Placental pericyte (primary cell): ENCODE measurements at places on chromosomes 2 and 18. TPM values are rescaled to one million over a fixed set of nuclear protein-coding genes. Genes with fewer than 3 reads are reported as not detected.

The GNLY gene
- total RNA-seq, result not detected in 2 replicates

The AKAIN1 gene
- total RNA-seq, result not detected in 2 replicates

The ABCB11 gene
- total RNA-seq, result not detected in 2 replicates

The SIX2 gene
- total RNA-seq, result under 0.01 TPM in 1 of 2 replicates, not detected in the other

The GPBAR1 gene
- 0.14 and 0.22 TPM in 2 replicates for total RNA-seq

The POTEJ gene
- not detected in 2 replicates for total RNA-seq

The ANKRD29 gene
- total RNA-seq, result 0.22 and 1.3 TPM in 2 replicates

The C2orf80 gene
- total RNA-seq, result not detected in 2 replicates

The IL1F10 gene
- total RNA-seq, result not detected in 2 replicates

The SERPINB12 gene
- total RNA-seq, result not detected in 2 replicates

The AAMP gene
- total RNA-seq, result 127 and 165 TPM in 2 replicates

The ZNF521 gene
- total RNA-seq, result 33.6 and 41.8 TPM in 2 replicates

The RNF144A gene
- 0.22 and 3.9 TPM in 2 replicates for total RNA-seq

The DNAJC5G gene
- total RNA-seq, result not detected in 2 replicates

The LBX2 gene
- 1.9 and 3.1 TPM in 2 replicates for total RNA-seq

The TUBB8B gene
- total RNA-seq, result not detected in 2 replicates

The CD8B2 gene
- not detected in 2 replicates for total RNA-seq

The DSEL gene
- total RNA-seq, result 13.8 and 60.4 TPM in 2 replicates

The EFR3B gene
- 0.44 and 0.57 TPM in 2 replicates for total RNA-seq

The MCM6 gene
- 2.6 and 16.9 TPM in 2 replicates for total RNA-seq

The FMNL2 gene
- total RNA-seq, result 26.7 and 31.9 TPM in 2 replicates

The AMER3 gene
- not detected in 2 replicates for total RNA-seq
